Mononuclear cell (primary cell): ENCODE measurements at places on chromosomes 1 and 21. TPM values are rescaled to one million over a fixed set of nuclear protein-coding genes. Genes with fewer than 3 reads are reported as not detected.

ACTA1 gene
- not detected for total RNA-seq

CCDC24 gene
- 0.42 TPM for total RNA-seq

CYYR1 gene
- total RNA-seq, result 0.10 TPM

REG4 gene
- total RNA-seq, result 0.52 TPM

NBPF20 gene
- 1.7 TPM for total RNA-seq

ADCY10 gene
- not detected for total RNA-seq

ITGB2 gene
- 761 TPM for total RNA-seq

SZT2 gene
- 26.9 TPM for total RNA-seq

TMEM59 gene
- 186 TPM for total RNA-seq

SFN gene
- total RNA-seq, result 0.52 TPM

HHAT gene
- 2.4 TPM for total RNA-seq

RIIAD1 gene
- total RNA-seq, result not detected

CNKSR1 gene
- total RNA-seq, result 0.42 TPM

KRTAP19-4 gene
- total RNA-seq, result not detected

FAM72B gene
- 0.42 TPM for total RNA-seq

CD160 gene
- total RNA-seq, result 9.0 TPM

LCE1F gene
- total RNA-seq, result not detected

SPRR2D gene
- not detected for total RNA-seq

LYPLAL1 gene
- 17.8 TPM for total RNA-seq

KIRREL1 gene
- under 0.01 TPM for total RNA-seq

DDX20 gene
- total RNA-seq, result 30.0 TPM

COL24A1 gene
- total RNA-seq, result 0.84 TPM

LCE3E gene
- total RNA-seq, result not detected

CD58 gene
- total RNA-seq, result 53.7 TPM

PRCC gene
- 19.6 TPM for total RNA-seq

HNRNPCL1 gene
- not detected for total RNA-seq

TFAP2E gene
- 0.52 TPM for total RNA-seq

GJA4 gene
- 0.10 TPM for total RNA-seq

GJA8 gene
- total RNA-seq, result not detected

NUP210L gene
- total RNA-seq, result under 0.01 TPM

KRTAP10-10 gene
- not detected for total RNA-seq

TNFSF18 gene
- total RNA-seq, result 0.10 TPM

BRDT gene
- not detected for total RNA-seq

SLAMF6 gene
- total RNA-seq, result 8.2 TPM

OR2L2 gene
- total RNA-seq, result under 0.01 TPM

DMRTA2 gene
- total RNA-seq, result under 0.01 TPM

HES4 gene
- total RNA-seq, result 3.6 TPM

UTS2 gene
- 1.4 TPM for total RNA-seq

UBL4B gene
- not detected for total RNA-seq

NR5A2 gene
- not detected for total RNA-seq

ST6GALNAC3 gene
- total RNA-seq, result 3.5 TPM

AKR1A1 gene
- 37.3 TPM for total RNA-seq

ANP32E gene
- 38.8 TPM for total RNA-seq

COG2 gene
- total RNA-seq, result 18.9 TPM

SH3BGR gene
- total RNA-seq, result not detected

GIPC2 gene
- under 0.01 TPM for total RNA-seq

SERINC2 gene
- 1.4 TPM for total RNA-seq

KCNH1 gene
- total RNA-seq, result not detected

BEND5 gene
- 5.1 TPM for total RNA-seq

PDC gene
- not detected for total RNA-seq

LCE2A gene
- total RNA-seq, result not detected

RNF220 gene
- 61.4 TPM for total RNA-seq

SLC5A9 gene
- 0.10 TPM for total RNA-seq

RRP15 gene
- total RNA-seq, result 13.2 TPM
